ENCODE measurements at places on chromosomes 3 and 15.

GRCh38 chr15:60371175-60372051, 26.4 kb downstream of the ANXA2 start:
- DNase-seq = no peak

GRCh38 chr3:119911748-119912147, 129.8 kb downstream of the NR1I2 start:
- no peak for DNase-seq

- DNase-seq = no peak
Observed at GRCh38 chr15:45030743-45031142, 7.7 kb downstream of the SORD start.

- peak; percentile 77 for DNase-seq
Observed at GRCh38 chr15:84079885-84080777, 155.4 kb upstream of the GOLGA6L4 start.

DNA sequence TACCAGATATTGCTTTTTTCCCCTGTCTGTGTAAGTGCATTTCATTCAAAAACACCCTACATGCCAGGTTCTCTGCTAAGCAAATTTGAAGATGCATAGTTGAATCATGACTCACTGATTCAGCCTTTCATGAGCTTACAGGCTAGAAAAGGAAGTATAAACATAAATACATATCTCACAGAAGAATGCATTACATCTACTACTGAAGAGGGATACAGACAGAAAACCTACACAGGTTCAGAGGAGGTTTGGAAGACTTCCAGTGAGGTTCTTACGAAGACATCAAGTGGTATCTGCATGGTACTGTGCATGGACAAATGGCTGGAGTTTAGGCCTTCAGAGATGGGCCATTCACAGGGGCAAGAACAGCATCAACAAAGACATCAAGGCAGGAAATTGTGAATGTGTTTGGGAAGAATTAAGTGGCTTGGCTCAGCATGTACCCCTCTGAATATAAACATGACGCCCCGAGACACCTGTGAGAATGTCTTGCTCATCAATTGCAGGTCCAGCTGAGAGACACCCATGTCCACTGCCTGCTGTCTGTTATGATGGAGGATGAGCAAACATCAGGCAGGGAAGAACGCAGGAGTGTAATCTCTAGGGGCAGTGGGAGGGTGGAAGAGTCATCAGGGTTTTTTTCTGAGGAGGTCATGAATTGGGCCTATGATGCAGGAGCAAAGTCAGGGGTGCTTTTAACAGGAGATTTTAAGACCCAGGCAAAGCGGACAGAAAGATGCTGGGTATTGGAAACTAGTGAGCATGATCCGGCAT, 105.1 kb upstream of the GALNT15 start:
- DNase-seq = no peak

DNA sequence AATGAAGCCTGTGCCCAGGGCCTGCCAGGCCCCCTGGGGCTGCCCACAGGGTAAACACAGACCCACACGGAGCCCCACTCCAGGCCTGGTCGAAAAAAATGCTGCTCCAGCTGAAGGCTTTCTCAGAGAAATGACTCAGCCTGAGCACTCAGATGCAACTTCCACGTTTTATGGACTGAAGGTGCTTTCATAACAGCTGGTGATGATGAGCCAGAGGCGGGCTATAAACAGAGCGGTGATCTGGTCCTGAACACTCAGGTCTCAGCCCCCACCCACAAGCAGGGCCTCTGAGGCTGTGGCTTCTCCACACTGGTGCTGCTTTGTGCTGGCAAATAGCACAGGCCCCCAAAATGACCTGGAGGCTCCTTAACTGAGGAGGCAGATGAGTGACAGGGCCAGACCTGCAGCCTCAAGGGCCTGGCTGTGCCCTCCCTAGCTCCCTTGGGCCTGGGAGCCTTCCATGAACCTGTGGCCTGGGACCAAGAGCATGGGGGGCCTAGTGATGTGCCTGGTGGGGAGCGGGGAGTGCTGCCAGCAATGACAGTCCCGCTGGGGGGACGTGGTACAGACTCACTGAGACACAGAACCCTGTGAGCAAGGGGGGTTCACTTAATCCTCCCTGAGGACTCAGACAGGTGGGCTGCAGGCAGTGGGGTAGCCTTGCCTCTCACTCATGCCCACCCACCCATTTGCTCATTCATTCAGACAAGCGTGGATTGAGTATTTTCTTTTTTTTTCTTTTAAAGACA, 23.0 kb upstream of the FURIN start:
- no peak for DNase-seq

GRCh38 chr3:180932819-180933218, 20.3 kb downstream of the FXR1 start:
- no peak for DNase-seq
